T1000 (cell line): ENCODE measurements at places on chromosomes 2 and 18.

- DNase-seq, result no peak
These were observed 1042.0 kb downstream of the DPP10 start for GRCh38 chr2:115484486-115484885.

- DNase-seq, result no peak
These were observed 441.8 kb downstream of the IRS1 start for GRCh38 chr2:226357816-226358215.

GRCh38 chr18:60895181-60895580 is 438.0 kb upstream of the CDH20 start:
- no peak for DNase-seq

- no peak for DNase-seq
These were observed 40.7 kb downstream of the TMEM163 start for GRCh38 chr2:134677856-134678756.

DNA sequence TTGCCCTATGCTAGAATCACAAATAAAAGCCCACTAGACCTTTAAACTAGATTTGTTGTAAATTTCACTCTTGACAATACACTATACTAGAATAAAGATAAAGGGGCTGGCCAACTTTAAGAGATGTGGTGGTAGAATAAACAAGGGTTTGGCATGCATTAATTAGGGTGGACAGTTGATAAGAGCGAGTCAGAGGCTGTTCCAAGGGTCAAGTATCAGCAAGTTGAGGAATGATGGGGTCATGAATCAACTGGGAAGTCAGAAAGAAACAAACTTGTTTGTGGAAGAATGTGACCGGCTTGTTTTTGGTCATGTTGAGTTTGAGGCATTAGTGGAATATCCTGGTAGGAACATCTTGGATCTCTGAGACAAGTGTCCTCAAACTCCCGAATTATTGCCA is 398.3 kb upstream of the TNP1 start:
- no peak for DNase-seq
